Ascending aorta (tissue), 2 donors: ENCODE measurements at places on chromosomes 7 and 10.

GRCh38 chr7:46811529-46811928, 770.4 kb downstream of the TNS3 start:
- no peak for DNase-seq

DNA sequence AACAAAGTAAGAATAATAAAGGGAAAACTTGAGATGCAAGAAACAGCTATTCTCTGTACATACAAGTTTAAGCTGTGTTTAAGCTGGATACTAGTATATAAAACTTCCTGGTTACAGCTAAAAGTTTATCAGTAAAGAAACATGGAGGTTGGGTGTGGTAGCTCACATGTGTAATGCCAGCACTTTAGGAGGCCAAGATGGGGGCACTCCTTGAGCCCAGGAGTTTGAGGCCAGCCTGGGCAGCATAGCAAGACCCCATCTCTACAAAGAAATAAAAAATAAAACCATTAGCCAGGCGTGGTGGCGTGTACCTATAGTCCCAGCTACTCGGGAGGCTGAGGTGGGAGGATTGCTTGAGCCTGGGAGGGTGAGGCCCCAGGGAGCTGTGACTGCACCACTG, 3.2 kb downstream of the RSU1 start:
- no peak for DNase-seq

DNA sequence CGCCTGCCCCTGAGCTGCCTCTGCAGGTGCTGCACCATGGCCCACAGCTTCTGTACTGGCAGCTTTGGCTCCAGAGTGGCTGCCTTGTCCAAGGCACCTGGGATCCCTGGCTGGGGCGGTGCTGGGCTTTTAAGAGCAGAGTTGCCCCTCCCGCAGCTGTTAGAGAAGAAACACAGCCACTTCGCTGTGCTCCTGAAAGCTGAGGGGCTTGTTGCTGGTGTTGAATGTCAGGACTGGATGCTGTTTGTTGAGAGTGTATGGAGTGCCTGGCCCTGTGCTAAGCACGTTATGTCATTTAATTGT, 6.2 kb downstream of the FAM241B start:
- no peak for DNase-seq

- DNase-seq = no peak
Measured at GRCh38 chr10:88069338-88069737, 205.9 kb downstream of the PTEN start.

GRCh38 chr7:75534727-75535307, 42.7 kb downstream of the SPDYE5 start:
- no peak for DNase-seq
